ENCODE measurements at places on chromosomes 5 and 9.

- no peak for DNase-seq
Observed at GRCh38 chr5:152256580-152256979, 148.5 kb downstream of the NMUR2 start.

DNA sequence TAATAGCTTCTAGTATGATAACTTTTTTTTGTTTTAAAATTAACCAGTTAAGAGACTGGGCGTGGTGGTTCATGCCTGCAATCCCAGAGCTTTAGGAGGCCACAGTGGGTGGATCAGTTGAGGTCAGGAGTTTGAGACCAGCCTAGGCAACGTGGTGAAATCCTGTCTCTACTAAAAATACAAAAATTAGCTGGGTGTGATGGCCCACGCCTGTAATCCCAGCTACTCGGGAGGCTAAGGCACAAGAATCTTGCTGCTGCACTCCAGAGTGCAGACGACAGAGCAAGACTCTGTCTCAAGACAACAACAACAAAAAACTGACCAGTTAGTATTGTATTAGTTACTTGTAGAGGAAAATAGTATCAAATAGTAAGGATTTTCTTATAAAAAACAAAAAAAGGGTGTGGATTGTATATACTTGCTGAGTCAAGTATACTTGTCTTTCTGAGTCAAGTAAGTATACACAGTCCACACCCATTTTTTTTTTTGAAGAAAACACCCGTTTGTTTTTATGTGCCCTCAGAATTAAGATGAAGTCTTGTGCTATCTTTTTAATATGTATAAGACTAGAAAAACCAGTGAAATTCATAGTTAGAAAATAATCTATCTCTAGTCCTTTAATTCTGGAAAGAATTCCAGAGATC is 25.3 kb downstream of the UBAP1 start:
- no peak for DNase-seq

GRCh38 chr5:14331386-14331781 is 188.2 kb downstream of the TRIO start:
- no peak for DNase-seq

DNA sequence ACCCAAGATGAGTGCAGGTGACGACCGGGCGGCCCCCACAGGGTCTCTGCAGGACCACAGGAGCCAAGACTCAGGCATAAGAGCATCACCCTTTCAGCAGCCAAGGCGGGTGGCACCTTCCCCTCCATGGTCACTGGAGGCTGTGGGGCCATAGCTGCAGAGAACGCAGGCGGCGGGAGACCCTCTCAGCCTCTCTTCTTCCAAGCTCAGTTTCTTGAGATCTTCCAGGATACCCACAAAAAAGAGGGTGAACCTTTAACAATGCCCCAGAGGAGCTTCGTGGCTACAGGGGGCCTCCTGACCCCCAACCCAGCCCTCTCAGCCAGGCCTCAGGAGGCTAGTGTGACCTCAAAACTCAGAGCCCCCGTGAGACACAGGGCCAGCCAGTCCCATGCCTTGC is 5.8 kb upstream of the TBC1D9B start:
- no peak for DNase-seq

DNA sequence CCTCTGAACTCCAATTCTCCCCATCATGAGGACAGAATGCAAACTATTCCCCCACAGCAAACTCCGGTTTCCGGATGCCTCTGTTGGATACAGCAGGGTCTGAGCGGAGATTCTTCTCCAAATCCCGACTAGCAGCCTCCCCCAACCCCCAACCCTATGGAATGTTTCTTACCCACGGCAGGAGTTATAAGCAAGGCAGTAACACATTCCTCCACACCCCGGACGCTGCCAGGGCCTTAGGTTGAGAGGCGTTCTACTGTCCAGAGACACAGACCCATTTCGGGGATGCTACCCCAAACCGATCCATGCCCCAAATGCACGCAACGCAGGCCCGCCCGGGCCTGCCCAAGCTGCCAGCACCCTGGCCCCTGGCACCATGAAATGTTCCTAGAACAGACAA is 85.6 kb upstream of the LMX1B start:
- no peak for DNase-seq
